ENCODE measurements at places on chromosomes 1 and 21. TPM values are rescaled to one million over a fixed set of nuclear protein-coding genes. Genes with fewer than 3 reads are reported as not detected.

- no peak for DNase-seq
These were observed 184.8 kb downstream of the PTPRC start for GRCh38 chr1:198823626-198824025.

- DNase-seq = no peak
These were observed 273.6 kb downstream of the C1orf94 start for GRCh38 chr1:34450325-34450724.

DNA sequence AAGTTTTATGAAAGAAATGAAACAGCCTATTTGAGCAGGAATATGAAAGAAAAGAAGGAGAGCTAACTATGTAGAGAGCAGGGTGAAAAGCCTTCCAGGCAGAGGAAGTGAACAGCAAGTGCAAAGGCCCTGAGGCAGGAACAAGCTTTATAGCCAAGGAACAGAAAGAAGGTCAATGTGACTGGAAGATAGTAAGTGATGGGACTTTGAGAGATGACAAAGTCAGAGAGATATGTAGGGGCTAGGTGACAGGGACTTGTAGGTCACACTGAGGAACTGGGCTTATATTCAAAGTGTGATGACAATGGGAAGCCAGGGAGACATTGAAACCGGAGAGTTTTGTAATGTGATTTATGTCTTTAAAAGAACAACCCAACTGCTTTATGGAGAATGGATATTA is 18.9 kb downstream of the PRRX1 start:
- no peak for DNase-seq

Gene MNDA
- total RNA-seq = 3.7 TPM

DNA sequence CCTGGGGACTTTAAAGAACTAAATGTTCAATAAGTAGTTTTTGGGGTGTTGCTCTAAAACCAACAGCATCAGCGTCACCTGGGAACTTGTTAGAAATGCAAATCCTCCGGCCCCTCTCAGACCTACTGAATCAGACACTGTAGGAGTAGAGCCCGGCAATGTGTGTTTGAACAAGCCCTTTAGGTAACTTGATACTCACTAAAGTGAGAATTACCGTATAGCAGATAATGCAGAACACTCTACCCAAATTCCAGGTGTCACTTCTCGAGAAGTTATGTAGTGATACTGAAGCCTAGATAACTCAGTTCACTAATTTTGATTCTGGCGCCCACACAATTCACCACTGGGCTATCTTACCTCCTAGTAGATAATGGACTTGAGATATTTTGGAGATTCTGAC is 3.7 kb upstream of the DPT start:
- no peak for DNase-seq
